ENCODE measurements at places on chromosomes 11 and 22.

DNA sequence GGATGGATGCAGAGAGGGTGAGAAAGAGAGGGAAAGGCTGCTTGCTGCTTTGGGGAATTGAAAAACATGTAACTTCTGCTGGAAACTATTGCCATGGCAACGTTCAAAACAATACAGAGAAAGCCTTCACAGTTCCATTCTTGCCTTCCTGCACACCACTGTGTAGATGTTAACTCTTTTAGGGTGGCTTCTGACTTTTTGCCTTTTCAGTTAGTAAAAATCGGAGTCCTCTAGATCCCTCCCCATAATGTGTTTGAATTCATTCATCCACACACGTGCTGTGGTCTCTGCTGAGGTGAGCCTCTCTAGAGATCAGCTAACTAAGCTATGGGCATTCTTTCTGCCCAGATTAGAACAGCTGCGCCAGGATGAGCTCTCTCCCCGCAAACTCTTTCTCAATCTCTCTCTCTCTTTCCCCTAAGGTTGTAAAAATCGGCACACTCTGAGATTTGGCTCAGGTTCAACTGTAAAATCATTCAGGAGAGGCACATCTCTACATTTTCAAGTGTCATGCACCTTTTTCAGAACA lies 1178.3 kb downstream of the LRRC4C start:
- DNase-seq: no peak

GRCh38 chr11:106958517-106959248 lies 59.6 kb downstream of the GUCY1A2 start:
- DNase-seq: no peak

- no peak for DNase-seq
These were observed 35.0 kb downstream of the POU2AF1 start for GRCh38 chr11:111344032-111344431.

DNA sequence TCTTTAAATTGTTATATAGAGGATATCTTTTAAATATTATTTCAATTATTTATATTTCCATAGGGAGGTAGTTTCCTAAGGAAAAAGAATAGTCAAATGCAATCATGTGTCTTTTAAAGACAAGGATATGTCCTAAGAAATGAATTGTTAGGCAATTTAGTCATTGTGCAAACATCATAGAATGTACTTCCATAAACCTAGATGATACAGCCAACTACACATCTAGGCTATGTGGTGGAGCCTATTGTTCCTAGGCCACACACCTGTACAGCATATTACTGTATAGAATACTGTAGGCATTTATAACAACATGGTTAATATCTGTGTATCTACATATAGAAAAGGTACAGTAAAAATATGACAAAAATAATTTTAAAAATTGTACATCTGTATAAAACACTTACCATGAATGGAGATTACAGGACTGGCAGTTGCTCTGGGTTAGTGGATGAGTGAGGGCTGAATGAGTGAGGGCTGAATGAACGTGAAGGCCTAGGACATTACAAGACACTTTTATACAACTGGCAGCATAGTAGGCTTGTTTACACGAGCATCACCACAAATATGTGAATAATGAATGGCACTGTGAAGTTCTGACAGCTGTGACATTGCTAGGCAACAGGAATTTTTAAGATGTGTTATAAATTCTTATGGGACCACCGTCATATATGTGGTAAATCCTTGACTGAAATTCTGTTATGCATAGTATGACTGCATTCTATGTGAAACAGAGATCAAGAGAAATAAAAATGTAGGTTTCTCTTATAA lies 1879.0 kb upstream of the RAG2 start:
- DNase-seq: no peak

DNA sequence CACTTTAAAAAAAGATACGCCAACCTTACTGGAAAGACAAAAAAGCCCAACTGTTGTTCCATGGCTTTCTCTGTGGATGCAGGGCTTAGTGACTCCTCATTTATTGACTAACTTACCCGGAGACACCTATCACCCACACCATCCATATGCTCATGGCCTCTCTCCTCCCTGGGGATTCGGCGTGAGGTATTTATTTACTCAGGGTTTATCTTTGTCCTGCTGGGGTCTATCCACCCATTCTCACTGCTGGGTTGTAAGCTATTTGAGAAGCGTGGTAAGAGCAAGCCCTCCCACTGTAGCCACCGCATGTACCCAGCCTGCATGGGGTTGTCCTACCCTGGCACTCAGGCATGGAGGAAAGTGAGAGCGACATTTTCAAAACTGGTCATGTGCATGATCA lies 93.6 kb downstream of the NELL1 start:
- no peak for DNase-seq

- no peak for DNase-seq
These were observed 10.6 kb downstream of the MYH9 start for GRCh38 chr22:36377022-36377631.

- no peak for DNase-seq
These were observed 39.3 kb downstream of the CCDC81 start for GRCh38 chr11:86414032-86414431.

Data from NCI-H1417 (cell line).